ENCODE measurements at places on chromosomes 7 and 10.

DNA sequence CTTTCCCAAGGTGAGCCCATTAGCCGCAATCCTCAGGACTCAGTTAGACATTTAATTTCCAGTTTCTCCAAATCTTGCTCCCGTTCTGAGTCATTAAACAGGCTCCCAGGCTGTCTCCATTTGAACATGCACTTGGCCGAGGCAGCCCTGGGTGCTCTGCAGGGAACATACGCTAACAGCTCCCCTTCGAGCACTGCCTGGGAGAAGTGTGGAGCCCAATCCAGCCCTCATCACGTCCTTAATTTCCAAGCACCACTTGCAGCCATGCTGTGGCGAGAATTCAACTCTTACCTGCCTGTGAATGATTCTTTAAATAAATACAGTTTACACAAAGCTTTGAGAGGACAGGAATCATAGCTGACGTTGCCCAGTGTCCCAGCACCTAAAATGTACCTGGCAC lies 218.2 kb downstream of the CCSER2 start:
- no peak for DNase-seq

GRCh38 chr7:23207884-23208283 lies 26.0 kb downstream of the NUP42 start:
- DNase-seq: no peak

DNA sequence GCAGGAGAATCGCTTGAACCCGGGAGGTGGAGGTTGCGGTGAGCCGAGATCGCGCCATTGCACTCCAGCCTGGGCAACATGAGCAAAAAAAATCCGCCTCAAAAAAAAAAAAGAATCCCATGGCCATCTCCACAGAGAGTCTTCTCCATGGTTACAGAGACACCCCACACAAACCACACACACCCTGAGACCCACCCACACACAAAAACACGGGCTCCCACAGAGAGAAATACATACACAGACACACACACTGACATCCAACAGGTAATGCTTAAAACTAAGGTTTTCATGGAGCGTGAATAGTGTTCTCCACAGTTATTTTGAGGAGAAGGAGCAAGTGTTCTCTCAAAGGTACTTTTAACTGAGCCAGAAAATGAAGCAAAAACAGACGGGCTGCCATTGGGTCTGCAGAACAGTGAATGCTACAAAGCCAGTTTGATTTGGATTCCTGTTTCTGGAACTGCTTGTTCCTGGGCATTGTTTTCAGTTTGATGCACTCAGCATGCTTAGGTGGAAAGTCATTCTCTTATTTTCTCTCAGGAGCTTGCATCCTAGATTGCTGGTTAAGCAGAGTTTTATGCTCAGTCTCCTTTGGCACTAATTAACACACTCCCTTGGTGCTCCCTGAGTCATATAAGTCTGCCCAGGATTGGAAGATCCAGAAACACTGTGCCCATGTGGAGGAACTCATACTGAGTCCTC lies 15.4 kb downstream of the AHCYL2 start:
- no peak for DNase-seq

DNA sequence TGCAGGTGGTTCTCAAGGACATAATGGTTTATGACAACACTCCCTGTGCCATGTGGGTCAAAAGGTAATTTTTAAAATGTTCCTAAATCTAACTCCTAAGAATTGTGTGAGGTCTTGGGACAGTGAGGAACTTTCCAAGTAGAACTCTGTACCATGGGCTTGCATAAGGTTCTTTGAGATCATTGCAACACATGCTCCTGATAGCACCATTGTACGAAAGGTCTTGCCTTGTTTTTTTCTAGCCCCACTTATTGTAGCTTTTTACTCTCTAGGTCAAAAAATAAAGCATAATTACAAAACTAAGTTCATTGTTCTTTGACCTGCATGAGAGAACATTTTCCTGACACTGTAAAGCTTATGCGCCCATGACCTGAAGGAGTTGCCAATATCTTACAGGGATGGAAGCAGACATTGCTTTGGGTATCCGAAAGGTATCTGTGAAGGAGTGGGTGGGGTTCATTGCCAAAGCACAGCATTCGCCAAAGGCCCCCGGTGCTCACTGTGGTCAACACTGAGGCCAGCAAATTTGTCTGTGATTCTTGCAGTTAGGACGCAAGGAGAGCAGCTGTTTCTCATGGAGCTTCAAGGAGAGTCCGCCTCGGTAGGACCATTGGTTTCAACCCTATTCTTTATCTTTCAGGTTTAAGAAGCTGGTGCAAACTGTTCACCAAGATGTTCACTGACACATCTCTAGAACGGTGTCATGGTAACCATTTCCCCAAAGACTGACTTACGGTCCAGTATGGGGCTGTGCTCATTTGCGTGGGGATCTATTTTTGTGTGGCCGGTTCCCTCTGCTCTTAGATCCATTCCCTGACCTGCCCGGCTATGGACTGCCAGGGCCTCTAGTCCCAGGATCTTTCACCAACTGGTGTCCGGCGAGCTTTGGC lies 7.6 kb upstream of the PRKAG2 start:
- no peak for DNase-seq

GRCh38 chr10:122544493-122544892 lies 16.1 kb upstream of the DMBT1 start:
- DNase-seq: no peak

GRCh38 chr7:106012935-106013439 lies 49.9 kb downstream of the CDHR3 start:
- DNase-seq: no peak

- no peak for DNase-seq
Observed at GRCh38 chr7:105216786-105217185, 171.9 kb downstream of the SRPK2 start.

DNA sequence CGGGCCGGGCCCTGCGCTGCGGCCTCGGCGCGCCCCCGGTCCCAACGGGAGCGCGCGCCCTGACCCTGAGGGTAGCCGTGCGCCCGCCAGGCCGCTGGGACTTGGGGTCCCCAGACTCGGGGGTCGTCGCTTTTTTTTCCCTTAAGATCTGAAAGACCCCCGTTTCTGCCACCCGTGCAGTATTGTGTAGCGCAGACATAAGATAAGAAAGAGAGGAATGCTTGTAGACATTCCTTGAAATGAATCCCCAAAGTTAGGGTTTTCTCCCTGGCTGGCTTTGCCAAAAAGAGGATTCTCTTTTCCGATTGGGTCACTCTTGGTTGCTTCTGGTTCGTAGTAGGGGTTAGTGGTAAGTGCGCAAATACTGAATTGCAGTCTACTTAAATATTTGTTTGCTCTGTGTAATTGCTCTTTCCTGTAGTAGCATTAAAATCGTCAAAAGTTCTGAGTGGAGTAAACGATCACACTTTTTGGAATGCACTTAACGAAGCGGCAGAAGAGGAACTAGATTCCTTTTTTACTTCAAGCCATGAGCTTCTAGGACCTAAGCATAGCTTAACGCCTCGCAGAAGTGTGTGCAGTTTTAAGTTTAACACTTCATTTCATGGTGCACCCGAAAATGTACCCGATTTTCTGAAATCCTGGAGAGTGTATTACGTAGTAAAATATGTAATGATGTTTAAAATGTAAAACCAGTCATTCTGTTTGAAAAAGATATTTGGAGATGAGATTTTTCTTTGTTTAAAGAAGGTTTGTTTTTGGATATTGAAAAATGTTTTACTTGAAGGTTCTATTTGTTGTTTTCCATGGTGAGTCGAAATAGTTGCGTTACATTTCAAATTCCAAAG lies 1.3 kb downstream of the CUL1 start:
- peak; percentile 56 for DNase-seq

- no peak for DNase-seq
Observed at GRCh38 chr7:102291916-102292267, 5.2 kb downstream of the SH2B2 start.

GRCh38 chr7:150417239-150417638 lies 33.2 kb upstream of the GIMAP8 start:
- no peak for DNase-seq

- DNase-seq: no peak
Observed at GRCh38 chr7:158381956-158382355, 205.7 kb downstream of the PTPRN2 start.

DNA sequence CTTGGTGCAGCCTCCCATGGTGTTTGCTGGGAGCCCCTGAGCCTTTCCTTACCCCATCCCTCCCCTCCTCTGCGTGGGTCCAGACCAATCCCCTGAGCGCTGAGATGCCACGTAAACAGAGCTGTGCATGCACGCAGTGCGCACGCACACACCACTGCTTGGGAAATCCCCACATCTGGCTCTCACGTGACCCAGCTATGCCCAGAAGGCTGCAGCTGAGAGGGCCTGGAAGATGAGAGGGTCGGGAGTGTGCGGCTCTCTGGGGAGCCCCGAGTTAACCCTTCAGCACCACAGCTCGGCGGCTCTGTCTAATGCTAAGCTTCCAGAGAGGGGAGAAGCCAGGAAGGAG lies 177.2 kb downstream of the SH3PXD2A start:
- DNase-seq: no peak

DNA sequence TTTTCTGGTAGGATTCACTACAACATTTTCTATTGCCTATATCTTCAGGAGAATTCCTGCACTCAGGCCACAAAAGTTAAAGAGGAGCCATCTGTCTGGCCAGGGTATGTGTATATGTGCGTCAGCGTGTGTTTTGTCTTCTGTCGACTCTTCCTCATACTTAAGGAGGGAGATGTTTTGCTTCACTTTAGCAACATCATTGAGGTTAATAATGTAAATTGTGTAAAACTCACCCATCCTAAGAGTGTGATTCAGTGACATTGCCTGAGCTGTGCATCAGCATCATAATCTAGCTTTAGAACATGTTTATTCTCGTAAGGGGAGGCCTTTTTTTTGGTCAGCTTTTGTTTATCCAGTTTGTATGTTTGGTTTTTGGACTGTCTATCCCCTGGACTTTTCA lies 23.7 kb downstream of the FBH1 start:
- no peak for DNase-seq

GRCh38 chr10:22656036-22656435 lies 58.3 kb downstream of the PIP4K2A start:
- no peak for DNase-seq

GRCh38 chr7:28530175-28530802 lies 118.0 kb downstream of the CREB5 start:
- DNase-seq: no peak

DNA sequence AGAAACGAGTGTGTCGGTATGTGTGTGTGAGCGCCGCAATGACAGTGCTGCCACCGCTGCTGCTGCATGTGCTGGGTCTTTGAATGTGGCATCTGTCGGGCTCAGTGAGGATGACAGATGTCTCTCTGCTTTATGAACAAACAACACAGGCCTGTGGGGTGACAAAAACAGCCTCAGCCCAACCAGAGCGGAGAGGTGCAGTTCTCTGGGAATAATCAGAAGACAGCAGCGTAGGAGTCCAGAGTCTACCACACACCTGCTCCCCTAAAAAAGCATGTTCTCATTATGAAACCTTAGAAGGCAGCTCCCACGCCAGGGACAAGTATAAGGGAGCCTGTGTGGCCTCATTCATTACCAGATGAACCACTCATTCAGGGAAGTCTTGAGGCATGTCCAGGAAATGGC lies 278.3 kb downstream of the KCNMA1 start:
- DNase-seq: no peak
